Activated CD4-positive, alpha-beta T cell treated with anti-CD3 and anti-CD28 coated beads for 4 hours (primary cell): ENCODE measurements at places on chromosomes 4 and X.

GRCh38 chrX:54483946-54484345, 12.1 kb downstream of the FGD1 start:
- no peak for DNase-seq

DNA sequence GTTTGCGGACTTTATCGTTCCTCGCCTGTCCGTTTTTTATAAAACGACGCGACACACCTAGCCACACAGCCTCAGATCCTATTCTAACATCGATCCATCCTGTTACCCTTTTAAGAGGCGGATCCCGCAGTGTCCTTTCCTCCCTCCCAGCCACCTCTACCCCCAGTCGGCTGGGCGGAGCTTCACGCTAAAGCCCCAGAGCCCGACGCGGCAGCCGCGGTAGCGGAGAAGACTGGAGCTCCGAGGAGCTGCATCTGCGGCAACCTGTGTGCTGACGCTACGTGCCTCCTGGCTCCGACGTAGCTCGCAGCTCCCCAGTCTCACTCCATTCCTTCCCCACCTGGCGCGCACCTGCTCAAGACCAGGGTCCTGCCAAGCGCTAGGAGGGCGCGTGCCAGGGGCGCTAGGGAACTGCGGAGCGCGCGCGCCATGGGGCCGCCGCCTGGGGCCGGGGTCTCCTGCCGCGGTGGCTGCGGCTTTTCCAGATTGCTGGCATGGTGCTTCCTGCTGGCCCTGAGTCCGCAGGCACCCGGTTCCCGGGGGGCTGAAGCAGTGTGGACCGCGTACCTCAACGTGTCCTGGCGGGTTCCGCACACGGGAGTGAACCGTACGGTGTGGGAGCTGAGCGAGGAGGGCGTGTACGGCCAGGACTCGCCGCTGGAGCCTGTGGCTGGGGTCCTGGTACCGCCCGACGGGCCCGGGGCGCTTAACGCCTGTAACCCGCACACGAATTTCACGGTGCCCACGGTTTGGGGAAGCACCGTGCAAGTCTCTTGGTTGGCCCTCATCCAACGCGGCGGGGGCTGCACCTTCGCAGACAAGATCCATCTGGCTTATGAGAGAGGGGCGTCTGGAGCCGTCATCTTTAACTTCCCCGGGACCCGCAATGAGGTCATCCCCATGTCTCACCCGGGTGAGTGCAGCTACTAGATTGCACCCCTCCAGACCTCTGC, at the start of gene RNF128:
RNF128 (plus strand) TSS at position 217 of the 953 bp plus-strand sequence; CDS start at position 430, 213 bp downstream.
- DNase-seq = no peak

GRCh38 chr4:82801910-82802521, 3.4 kb upstream of the SCD5 start:
- no peak for DNase-seq

DNA sequence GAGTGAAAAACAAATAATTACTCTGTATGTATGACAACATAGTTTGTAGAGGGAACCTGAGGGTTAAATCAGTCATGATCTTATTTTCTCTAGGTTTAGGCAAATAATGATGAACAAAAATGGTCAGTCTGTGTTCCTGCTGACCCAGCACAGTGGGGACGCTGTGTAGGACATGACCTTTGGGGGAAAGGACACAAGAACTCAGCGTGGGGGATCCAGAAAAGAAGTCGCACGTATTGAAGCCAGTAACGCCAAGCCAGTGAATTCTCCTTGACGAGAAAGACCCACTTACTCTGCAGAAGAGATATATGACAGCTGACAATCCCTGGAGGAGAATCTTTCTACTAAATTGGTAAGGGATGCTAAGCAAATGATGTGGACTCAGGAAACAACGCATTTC, 36.6 kb downstream of the HELT start:
- no peak for DNase-seq

GRCh38 chr4:42750091-42750490, 93.2 kb upstream of the ATP8A1 start:
- DNase-seq = peak; percentile 10

GRCh38 chrX:69038816-69039215, 126.4 kb downstream of the PJA1 start:
- no peak for DNase-seq

DNA sequence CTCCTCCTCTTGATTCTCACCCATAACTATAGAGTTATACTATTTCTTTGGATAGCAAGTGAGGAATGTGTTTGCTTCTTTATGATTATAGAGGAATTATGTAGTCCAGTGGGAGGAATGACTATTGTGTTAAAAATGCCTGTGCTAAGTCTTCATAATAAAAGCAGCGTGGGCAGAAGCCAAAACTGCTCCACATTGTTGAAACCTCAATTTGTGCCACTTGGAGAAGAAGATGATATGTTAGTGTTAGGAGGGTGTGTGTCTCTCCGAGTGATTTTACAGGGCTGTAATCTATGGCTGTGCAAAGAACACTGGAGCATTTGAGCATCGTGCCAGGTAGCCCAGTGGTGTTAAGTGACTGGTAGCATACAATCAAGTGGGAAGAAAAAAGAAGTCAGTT, 74.3 kb downstream of the FRAS1 start:
- no peak for DNase-seq

GRCh38 chr4:87938746-87939145, 36.8 kb upstream of the SPP1 start:
- no peak for DNase-seq

DNA sequence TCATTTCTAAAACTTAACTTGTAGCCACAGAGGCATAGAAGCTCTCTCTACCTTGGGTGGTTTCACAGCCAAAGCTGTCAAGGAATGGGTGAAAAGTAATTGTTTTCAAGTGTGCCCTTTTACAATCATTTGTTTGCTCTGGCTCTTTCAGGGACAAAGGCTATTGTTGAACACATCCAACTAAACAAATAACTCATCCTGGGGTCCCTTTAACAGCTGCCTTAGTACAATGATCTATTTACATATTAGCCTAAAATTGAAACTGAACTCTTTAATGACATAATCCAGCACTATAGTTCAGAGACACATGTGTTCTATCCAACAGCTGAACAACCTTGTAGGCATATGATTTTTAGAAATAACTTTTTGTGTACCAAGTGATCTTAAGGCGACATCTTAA, 3.7 kb downstream of the HHIP start:
- DNase-seq = no peak

- no peak for DNase-seq
These were observed 30.4 kb upstream of the QRFPR start for GRCh38 chr4:121411151-121411744.

DNA sequence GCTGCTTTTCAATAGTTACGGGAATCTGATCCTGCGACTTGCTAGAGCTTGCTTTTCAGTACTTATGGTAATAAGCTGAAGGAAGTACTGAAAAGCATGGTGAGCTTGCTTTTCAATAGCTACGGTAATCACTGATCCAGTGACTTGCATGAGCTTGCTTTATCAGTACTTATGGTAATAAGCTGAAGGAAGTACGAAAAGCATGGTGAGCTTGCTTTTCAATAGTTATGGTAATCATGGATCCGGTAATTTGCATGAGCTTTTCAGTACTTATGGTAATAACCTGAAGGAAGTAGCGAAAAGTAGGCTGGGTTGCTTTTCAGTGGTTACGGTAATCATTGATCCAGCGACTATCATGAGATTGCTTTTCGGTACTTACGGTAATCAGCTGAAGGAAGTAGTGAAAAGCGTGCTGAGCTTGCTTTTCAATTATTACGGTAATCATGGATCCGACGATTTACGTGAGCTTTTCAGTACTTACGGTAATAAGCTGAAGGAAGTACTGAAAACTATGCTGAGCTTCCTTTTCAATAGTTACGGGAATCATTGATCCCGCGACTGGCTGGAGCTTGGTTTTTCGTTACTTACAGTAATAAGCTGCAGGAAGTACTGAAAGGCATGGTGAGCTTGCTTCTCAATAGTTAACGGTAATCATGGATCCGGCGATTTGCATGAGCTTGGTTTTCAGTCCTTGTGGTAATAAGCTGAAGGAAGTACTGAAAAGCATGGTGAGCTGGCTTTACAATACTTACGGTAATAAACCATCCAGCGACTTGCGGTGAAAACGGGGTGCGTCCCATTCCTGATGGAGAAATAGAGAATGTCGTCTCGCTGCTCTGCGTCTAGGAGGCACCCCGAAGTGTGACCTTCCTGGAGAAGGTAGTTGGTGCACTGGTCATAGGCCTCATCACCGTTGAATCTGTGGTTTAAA, 6.5 kb downstream of the CRLF2 start:
- DNase-seq = peak; percentile 27

DNA sequence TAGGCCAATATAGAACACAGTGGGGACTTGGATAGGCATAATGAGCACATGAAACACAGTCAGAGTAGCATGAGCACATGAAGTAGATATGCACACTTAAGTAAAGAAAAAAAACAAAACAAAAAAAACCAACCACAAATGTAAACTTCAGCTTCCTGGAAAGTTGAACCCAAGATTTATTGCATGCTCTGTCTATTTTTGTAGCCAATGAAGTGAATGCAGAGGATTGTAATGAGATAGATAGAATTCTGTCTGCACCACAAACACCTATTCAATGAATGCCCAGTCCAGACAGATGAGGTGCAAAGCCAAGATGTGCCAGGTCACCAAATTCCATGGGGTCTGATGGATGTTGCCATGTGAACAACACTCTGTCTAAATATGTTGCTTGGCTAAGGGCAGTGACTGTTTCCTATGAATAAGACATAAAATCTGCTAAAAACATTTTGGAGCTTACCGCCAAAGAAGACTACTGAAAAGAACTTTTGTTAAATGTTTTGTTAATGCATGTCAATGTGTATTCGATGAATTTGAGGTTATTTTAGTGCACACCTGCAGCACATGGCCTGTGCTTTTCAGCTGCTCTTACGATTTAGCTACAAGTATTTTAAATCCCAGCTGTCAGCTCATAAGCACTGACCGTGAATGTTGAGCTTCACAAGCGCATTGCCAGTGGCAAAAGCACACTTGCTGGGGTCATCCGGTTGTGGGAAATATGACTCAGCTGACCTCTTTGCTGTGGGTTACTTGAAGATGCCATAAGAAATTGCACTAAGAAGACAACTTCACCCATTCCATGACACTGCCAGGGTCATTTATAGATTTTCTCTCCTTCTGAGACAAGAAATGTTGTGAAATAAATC, 374.8 kb upstream of the GNPDA2 start:
- no peak for DNase-seq

DNA sequence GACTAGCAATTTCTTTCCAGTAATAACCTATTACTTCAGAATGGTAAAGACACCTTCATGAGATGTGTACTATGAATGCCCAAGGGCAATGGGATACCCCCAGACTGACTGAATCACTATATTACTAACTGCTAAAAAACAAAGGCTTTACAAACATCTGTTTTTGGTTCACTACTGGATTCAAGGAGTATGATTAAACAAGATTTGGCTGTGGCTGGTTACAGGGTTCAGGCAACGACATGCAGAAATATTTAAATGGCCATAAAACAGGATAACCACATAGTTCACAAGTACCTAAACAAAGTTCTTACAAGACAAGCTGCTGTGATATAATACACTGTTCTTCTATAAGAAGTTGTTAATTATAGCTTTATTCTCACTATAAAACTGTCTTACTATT, 128.2 kb downstream of the FRYL start:
- DNase-seq = no peak

DNA sequence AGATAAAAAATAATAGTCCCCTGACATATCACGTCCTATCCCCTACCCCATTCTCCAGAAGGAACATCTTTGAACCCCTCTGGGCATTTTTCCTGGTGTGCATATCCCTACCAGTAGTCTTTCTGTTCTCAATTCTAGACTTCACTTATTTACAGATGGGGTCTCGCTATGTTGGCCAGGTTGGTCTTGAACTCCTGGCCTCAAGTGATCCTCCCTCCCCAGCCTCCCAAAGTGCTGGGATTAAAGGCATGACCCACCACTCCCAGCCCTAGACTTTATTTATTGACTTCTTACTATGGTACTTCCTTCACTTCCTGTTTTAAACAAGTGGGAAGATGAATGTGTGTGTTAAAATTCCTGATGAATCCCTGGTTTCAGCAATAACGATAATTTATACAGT, 612 bp upstream of the RRAGB start:
- DNase-seq = no peak

DNA sequence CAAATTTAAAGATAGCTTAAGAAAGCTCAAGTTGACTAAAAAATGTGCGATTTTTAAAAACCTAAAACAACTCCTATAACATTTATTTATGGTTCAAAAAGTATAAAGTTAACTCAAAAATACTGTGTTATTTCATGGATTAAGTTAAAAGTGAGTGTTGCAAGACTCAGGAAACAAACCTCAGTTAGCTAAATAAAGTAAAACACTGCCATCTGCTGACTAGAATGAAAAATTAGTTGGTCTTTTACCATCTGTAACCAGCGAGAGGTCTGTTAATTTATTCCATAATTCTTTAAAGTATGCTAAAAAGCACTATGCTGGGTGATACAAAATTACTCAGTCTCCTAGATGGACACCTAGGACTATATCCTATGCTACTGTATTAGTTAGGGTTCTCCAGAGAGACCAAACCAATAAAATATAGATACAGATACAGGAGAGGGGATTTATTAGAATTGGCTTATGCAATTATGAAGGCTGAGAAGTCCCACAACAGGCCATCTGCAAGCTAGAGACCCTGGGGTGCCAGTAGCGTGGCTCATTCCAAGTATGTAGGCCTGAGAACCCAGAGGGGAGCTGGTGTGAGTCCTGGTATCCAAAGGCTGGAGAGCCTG, 4.9 kb upstream of the WDFY3 start:
- no peak for DNase-seq

- DNase-seq = no peak
These were observed 57.4 kb downstream of the PJA1 start for GRCh38 chrX:69107747-69108401.

DNA sequence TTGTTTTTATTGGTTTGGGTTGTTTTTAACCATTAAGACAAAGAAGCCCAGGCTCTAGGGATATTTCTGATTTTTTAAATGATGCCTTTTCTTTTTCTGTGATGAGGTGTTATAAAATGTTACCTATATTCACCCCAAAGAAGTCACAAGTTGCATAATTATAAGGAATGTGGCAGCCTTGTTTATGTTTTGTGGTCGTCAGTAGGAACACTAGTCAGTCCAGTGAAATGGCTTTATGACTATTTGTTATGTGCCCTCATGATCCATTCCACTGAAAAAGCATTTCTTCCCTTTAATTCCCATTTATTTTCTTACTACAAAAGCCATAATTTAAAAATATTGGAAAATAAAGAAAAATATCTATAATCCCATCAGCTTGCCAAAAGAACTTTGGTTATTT, 34.4 kb downstream of the CC2D2A start:
- no peak for DNase-seq

- DNase-seq = no peak
These were observed 3.3 kb upstream of the CAMK2D start for GRCh38 chr4:113764720-113765264.

GRCh38 chrX:19552793-19553192, 37.5 kb upstream of the MAP3K15 start:
- DNase-seq = no peak

- DNase-seq = no peak
These were observed 10.2 kb upstream of the SMR3B start for GRCh38 chr4:70372760-70373159.

GRCh38 chr4:104489731-104490095, 5.0 kb downstream of the CXXC4 start:
- DNase-seq = no peak

GRCh38 chr4:146282657-146283056, 68.3 kb downstream of the REELD1 start:
- no peak for DNase-seq

GRCh38 chr4:99856166-99856565, 38.1 kb downstream of the LAMTOR3 start:
- peak; percentile 14 for DNase-seq
